ENCODE measurements at places on chromosomes 3 and 15.

DNA sequence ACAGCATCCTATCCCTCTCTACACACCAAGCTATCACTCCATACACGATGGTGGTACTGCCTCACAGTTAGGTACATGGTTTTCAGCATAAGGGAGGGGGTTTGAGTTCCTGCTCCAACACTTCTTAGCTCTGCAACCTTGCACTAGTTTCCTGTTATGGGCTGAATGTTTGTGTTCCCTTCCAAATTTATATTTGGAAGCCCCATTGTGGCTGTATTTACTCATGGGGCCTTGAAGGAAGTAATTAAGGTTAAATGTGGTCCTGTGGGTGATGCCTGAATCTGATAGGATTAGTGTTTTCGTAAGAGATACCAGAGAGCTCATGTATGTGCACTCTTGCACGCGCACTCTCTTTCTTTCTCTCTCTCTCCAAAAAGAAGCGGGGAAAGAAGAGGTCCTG lies 259.4 kb downstream of the RORA start:
- DNase-seq: no peak

GRCh38 chr3:114464548-114464947 lies 170.7 kb downstream of the TIGIT start:
- DNase-seq: no peak

DNA sequence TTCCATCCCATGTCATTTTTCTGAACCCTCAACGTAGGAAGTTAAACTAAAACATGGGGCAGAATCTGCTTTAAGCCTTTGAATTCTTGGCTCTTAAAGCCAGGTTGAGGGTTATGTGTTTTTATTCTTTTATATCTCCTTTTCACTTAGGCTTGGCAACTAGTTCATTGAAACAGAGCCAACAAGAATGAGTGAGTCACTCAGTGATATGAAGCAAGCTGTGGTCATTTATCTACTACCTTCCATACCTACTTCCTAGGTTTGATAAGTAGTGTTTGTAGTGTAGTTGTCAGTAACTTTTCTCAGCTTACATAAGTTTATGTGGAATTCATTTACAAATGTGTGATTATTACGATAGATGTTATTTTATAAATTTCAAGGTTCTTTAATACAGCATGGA lies 67.4 kb downstream of the SNRPN start:
- DNase-seq: no peak

- DNase-seq: no peak
Measured at GRCh38 chr3:133282236-133282635, 117.6 kb upstream of the BFSP2 start.

DNA sequence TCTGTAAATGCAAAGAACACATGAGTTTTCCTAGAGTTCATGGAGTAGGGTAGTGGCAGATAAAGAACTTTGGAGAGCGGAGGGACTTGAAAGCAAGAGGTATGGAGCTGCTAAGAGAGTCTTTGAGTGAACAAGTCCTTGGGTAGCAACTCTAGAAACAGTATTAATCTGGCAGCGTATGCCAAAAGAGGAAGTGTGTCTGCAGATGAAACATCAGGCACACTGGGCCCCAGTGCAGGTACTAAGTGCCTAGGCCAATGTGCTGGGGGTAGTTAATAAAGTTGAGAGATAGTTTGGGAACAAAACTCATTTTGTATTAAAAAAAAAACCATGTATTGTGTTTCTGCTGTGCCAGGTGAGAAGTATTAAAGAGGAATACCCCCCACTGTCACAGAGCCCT lies 223.0 kb upstream of the STRIT1 start:
- DNase-seq: no peak

- DNase-seq: no peak
Measured at GRCh38 chr15:32642667-32643435, 1.3 kb downstream of the SCG5 start.

- no peak for DNase-seq
Measured at GRCh38 chr3:182521339-182521738, 272.0 kb upstream of the ATP11B start.

DNA sequence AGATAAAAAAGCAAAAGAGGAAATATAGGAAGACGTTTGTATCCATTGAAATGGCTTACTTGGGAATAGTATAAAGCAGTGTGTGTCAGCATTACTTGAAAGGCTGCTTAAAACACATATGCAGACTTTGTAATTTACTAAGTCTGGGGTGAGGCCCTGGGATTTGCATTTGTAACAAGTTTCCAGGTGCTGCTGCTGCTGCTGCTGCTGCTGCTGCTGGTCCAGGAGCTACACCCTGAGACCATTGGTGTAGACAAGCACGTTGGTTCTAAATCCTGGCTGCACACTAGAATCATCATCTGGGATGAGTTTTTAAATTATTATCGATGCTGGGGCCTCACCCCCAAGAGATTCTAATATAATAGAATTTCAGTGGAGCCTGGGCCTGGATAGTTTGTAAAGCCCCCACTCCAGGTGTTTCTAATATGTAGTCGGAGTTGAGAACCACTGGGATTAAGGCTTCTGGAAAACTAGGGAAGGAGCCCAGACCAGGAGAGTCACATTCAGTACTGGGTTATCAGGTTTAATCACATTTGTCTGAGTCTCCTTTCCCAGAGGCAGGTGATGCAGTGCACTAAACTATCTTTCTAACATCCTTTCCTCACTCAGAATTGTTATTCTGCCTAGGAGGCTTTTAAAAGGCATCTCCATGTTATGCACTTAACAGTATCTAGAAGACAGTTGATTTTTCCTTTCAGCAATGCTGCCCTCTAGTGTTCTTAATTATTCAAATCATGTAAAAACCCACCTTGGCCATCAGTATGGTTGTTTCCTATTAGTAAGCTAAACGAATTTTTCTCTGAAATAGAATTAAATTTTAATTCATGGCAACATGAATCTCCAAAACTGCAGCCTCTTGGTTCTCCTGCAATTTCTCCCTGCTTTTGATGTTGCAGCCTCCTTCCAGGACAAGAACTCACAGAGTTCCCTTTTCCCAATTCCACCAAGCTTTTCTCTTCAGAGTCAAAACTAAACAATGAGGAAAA lies 45.4 kb downstream of the SSR3 start:
- peak; percentile 31 for DNase-seq

- DNase-seq: no peak
Measured at GRCh38 chr3:117314441-117315150, 605.0 kb downstream of the TUSC7 start.

- DNase-seq: no peak
Measured at GRCh38 chr3:118973050-118973449, 61.6 kb downstream of the IGSF11 start.

GRCh38 chr3:66038384-66038725 lies 363 bp downstream of the MAGI1 start:
- no peak for DNase-seq

DNA sequence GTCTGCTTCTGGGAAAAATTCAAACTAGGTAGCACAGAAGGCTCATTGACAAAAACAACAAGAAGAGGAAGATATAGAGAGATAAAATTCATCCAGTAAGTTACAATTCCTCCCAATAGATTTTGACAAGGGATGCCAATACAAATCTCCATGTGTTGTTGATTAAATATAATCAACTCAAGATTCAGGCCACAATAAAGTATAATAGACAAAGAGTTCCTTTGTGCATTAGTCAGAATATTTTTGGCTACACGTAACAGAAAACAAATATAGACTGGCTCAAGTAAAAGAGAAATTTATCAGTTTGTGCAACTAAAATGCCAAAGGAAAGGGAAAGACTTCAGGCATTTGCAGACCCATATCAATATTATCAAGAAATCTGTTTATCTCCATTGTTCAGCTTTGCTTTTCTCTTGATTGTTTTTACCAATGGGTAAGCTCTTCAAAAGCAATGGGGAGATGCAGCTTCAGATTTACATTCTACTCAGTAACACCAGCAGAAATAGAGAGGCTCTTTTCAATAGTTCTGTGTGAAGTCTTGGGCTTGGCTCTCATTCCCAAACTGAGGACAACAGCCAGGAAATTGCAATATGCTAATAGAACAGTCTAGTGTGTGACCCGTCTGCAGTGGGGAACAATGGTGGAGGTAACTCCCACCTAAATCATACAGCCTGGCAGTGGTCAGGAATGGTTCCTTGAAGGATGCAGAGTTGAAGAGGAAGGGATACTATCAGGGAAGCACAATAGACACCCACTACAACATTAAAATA lies 77.6 kb upstream of the PROK2 start:
- no peak for DNase-seq

- no peak for DNase-seq
Measured at GRCh38 chr3:141380987-141381386, 12.7 kb downstream of the ZBTB38 start.

DNA sequence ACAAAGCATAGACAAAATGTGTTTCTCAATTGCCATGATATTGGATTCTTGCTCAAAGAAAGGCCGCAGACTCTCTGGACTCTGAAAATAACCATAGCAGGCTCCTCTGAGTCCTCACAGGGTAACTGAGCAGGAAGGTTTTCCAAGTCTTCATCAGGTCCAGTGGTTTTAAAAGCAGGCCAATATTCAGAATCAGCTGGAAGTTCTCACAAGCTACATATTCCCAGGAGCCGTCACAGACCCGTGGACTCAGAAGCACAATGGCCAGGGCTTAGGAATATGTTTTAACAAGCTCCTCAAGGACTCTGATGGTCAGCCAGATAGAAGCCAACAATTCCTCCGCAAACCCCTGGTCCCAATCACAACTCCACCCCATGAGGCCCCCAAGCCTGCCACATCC lies 256.1 kb upstream of the ADAMTS9 start:
- DNase-seq: no peak

- DNase-seq: no peak
Measured at GRCh38 chr15:86840996-86841395, 761.3 kb downstream of the AGBL1 start.

- no peak for DNase-seq
Measured at GRCh38 chr15:60536951-60537350, 58.0 kb upstream of the ICE2 start.

DNA sequence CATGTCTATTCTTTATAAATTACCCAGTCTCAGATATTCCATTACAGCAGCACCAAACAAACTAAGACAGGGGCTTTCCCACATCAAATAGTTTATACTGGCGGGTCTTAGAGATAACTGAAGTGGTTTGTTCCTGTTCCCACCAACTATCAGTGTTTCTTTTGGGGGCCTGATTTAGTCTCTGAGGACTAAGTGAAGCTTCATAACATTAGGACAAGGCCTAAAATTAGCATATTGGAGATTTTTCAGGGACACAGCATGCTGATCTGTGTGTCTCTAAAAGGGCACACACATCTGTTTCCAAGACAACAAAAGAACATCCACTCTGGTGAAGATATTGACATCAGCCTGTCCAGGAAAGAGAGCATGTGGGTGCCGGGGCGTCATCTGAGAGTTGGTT lies 72.6 kb upstream of the SEMA6D start:
- DNase-seq: no peak

DNA sequence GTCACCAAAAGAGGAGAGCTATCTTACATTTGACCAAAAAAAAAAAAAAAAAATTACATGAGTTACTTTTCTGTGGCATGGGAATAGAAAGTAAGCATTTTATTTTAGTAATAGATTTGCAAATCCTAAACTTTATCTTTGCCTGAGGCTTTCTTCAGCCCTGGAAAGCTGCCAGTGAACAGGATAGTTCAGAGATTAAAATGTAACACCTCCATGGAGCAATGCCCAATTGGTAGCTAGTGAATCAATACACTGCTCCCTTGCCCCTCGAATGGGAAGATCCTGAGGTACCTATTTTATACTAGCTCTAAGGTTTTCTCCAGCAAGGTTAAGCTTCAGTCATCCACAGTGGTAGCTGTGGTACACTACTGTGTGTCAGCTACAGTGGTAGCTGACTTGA lies 867.1 kb downstream of the NAALADL2 start:
- DNase-seq: no peak

- no peak for DNase-seq
Measured at GRCh38 chr3:126394179-126394976, at the start of gene CFAP100. Gene CFAP100, plus strand, starts transcription at chr3:126394909. Its CDS starts 1,092 bp downstream, at chr3:126396001.

- DNase-seq: no peak
Measured at GRCh38 chr3:161081633-161082032, 23.5 kb downstream of the B3GALNT1 start.

GRCh38 chr15:89836267-89837133 lies 21.8 kb upstream of the ANPEP start:
- DNase-seq: no peak

GRCh38 chr15:63210151-63211091 lies 21.0 kb downstream of the RAB8B start:
- no peak for DNase-seq

GRCh38 chr3:124007186-124007585 lies 15.3 kb upstream of the ROPN1 start:
- DNase-seq: no peak

- DNase-seq: no peak
Measured at GRCh38 chr3:194687638-194688199, 2.0 kb downstream of the FAM43A start.

DNA sequence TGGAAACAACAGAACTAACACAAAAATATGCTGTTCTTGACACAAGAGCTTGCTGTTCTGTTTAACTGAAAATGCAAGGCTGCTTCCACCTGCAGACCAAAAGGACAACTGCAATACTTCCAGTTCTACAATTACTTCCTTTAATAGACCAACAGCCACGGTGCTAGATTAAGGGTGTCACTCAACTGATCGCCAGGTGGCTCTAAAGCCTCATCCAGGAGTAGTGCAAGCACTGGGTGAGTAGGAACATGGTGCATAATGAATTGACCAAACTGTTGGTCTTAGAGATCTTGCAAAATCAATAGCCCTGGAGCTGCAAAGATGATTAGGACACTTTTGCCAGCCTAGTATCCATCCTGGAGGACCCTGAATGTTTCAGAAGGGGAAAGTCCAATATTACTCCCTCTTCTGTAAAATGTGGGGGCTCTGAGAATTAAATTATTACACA lies 3.6 kb upstream of the CLDN16 start:
- peak; percentile 13 for DNase-seq

GRCh38 chr3:5198986-5199731 lies 11.7 kb downstream of the EDEM1 start:
- DNase-seq: no peak

- DNase-seq: no peak
Measured at GRCh38 chr15:31403606-31404005, 77.0 kb downstream of the KLF13 start.

DNA sequence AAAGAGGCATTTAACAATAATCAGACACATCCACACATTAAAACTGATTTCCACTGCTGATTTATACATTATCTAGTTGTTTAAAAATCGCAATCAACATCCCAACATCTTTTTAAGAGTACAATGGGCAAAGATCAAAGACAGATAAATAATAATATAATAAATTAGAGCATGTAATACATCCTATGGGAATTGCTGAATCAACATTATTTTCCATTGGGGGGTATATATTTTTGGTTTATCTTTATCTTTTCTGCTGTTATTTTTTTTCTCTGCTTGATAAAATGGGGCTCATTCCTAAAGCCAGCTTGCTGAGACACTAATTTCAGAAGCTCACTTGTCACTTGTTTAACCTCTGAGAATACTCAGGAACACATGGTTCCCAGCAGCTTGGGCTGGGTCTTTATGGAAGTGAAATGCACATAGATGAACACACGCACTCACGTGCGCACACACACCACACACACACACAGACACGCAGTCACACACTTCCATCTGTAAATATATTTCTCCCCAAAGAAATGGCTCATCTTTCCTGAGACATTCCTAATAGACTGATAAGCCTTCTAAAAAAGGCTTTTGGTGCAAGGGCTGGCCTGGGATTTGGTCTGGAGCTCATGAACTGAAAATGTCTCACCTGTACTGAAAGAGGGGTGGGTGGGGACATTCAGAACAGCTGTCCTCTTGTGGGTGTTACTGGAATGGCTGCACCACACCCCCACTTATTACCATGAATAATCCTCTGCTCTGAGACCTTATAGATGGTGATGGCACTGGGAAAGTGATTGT lies 3.5 kb upstream of the PPIB start:
- DNase-seq: no peak

GRCh38 chr3:138401834-138402233 lies 32.6 kb upstream of the ESYT3 start:
- no peak for DNase-seq

Measured in GM19239 (cell line).